8988T (cell line): ENCODE measurements at places on chromosomes 6 and 20.

DNA sequence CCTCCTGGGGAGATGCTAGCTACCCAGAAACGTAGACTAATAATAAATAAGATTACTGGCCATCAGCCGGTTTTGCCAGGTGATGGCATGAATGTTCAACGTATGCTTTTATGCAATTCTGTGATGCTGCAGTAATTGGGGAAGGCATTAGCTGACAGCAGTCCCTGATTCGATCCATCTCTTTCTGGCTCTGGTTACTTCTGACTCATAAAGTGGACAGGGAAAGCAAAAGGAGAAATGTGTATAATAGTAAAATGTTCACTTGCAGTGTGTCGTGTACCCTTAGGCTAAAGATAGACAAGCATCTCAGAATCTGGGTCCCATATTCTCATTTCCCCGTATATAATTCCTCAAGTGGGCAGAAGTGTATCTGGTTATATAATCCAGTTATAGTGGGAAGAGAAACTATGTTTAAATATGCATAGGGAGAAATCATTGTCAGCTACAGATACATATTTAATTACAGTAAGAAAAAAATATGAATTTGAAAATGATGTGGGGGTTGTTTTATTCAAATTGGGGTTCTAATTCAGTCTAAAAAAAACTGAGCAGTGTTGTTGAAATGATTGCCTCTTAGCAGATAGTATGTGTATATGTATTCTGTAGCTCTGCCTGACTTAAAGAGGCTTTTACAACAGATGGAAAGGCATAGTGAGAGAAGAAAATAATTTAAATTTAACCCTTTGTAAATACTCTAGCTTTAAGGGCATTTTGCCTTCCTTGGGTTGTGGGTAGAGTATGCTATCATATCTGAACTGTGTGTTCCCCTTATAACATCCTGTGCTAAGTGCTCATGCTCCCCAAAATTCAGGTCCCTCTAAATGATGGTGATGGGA, 40.6 kb downstream of the DOK5 start:
- no peak for DNase-seq

GRCh38 chr6:135331002-135331401, 149.9 kb downstream of the MYB start:
- no peak for DNase-seq

DNA sequence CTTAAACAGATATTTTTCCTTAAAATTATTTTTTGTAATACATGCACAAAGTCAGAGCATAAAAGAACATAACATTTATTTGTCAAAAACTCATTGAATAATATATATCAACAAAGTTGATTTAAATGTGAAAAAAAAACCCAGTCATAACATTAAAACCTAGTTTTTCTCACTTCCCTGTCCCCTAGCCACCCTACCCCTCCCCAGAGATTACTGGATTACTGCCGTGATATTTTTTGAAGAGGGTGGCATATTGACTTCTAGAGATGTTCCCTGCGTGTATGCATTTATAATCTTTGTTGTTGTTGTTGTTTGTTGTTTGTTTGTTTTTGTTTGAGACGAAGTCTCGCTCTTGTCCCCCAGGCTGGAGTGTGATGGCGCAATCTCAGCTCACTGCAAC, 52.4 kb upstream of the ARMC2 start:
- DNase-seq, result no peak

DNA sequence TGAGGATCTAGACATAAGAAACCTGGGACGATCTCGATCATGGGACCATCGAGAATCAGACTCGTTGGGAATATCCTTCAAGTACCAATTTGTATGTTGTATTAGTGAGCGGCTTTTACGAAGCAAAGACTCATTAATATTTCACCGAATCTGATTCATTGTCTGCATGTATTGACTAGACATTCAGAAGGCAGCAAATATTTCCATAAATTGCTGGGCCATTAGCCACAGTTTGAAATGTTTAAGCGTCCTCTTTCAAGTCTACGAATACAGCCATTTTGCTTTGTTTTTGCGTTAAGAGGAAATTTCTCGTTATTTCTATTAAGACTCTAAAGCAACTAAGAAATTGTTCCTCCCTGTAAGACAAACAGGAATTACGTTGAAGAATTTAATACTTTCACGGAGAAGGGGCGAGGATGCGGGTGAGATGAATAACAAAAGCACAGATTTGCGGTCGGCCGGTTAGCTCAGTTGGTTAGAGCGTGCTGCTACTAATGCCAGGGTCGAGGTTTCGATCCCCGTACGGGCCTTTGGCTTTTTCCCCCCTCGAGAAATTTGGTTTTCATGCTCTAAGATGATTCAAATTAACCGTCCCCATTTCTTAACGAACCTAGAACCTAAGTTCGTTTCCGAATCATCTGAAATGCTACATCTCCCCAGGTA, 18.5 kb downstream of the POM121L2 start:
- DNase-seq, result no peak

- no peak for DNase-seq
Measured at GRCh38 chr6:65098349-65098748, 608.7 kb downstream of the EYS start.

DNA sequence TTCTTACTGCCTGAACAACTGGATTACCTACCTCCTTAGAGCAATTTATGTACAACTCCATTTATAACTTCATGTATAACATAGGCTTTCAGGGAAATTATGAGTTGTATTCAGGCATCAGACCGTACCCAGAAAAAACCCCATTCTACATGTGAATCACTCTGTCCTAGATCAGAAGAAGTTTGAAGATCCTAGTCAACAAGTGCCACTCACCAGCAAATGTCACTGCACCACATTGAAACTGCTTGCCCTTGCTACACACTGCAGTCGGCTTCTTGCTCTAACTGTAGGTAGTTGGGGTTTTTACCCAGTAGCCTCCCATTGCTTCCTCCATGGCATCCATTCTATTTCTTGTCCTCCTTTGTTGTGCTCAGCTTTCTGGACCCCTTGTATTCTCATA, 132.4 kb downstream of the DNAH8 start:
- no peak for DNase-seq

DNA sequence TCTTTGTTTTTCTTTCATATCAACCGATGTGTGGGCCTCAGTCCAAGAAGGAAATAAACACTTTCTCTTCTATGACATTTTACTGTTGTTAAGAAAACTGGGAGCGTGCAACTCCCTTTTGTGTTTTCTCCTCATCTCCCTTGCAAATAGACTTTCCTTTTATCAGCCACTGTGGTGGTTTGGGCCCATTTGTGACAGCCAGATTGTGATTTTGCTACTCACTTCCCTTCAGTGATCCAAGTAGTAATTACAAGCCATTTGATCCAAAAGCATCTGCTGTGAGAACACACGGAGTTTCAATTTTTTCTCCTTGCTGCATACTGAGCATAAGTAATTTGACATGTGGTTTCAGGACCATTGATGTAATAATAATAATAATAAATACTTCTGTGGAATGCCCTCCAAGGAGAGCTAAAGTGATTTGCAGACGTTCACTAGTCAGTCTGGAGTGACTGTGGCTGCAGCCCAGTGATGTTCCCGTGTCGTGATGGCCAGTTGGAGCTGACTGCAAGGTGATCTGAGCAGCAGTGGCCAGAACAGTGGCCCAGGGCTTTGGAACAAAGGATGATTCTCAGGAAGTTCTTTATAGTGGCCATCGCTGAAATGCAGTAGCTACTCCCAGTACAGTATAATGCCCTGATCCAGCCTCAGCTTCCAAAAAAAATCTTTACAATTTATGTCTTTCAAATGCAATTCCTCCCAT, 91.9 kb upstream of the CLDN20 start:
- no peak for DNase-seq

- no peak for DNase-seq
Measured at GRCh38 chr6:10778230-10778629, 30.6 kb downstream of the TMEM14B start.

DNA sequence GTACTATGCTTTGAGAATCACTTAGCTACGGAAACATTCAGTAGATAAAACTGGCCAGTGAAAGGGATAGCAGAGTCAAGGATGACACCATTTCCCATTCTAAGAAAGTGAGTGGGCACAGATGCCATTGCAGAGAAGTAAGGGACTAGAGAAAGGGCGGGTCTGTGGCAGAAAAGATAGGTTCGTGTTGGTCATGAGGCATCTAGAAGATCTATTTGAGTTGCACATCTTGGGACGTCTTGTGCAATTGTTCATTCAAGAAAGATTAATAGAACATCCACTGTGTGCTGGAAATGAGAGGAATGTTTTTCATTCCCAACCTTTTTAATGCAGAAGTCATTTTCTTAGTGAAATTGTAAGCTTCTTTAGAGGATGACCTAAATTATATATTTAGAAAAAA, 161.7 kb downstream of the PLCB1 start:
- DNase-seq, result no peak

DNA sequence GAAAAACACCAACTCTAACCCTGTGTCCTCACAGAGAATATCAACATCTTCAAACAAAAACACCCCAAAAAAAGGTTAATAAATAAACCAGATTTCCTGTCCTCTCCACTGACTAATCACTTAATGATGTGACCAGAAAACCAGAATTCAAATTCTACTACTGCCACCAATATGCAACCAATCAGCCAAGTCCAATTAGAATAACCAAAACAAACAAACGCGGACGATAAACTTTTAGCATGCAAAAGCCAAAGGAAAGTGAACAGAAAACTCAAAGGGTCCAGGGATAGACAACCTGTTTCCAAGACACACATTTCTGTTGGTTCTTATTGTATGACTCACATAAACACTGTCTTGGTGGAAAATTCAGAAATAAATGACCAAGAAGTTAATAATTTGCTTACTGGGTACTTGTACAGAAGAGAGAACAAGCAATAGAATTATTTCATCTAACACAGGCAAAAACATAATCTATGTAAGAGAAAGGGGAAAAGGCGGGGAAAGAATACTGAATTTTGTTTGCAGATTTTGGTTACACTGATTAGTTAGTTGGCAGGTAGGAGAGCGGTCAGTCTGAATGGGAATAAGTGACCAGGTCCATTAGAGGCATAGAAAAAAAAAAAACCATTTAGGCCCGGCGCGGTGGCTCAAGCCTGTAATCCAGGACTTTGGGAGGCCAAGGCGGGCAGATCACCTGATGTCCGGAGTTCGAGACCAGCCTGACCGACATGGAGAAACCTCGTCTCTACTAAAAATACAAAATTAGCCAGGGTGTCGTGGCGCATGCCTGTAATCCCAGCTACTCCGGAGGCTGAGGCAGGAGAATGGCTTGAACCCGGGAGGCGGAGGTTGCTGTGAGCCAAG, 34.1 kb downstream of the HFE start:
- no peak for DNase-seq

GRCh38 chr6:162184465-162184864, 543.1 kb downstream of the PRKN start:
- no peak for DNase-seq

DNA sequence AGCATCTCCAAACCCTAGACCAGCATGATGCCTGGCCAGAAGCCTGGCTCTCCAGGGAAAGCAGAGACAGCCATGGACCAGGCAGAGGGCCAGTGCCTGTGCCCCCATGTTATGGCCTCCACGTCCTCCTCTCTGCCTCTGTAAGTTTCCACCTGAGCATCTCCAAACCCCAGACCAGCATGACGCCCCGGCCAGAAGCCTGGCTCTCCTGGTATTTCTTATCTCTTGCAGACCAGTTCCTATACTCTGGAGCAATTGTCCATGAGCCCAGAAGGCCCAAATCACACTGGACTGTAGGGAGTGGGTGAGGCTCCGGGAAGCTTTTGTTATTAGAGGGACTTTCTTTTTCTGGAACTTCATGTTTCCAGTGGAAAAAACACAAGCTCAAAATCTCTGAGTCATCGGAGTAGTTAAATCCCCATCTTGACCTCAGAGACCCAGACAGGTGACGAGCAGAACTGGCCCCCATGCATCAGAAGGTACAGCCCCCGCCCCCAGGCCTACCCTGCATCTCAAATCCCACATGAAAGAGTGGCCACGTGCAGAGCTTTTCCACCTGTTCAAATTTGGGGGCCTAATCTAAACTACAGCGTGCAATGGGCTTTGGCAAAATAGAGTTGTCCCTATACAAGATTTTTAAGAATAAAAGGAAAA, 110.2 kb upstream of the FOXQ1 start:
- DNase-seq, result no peak

DNA sequence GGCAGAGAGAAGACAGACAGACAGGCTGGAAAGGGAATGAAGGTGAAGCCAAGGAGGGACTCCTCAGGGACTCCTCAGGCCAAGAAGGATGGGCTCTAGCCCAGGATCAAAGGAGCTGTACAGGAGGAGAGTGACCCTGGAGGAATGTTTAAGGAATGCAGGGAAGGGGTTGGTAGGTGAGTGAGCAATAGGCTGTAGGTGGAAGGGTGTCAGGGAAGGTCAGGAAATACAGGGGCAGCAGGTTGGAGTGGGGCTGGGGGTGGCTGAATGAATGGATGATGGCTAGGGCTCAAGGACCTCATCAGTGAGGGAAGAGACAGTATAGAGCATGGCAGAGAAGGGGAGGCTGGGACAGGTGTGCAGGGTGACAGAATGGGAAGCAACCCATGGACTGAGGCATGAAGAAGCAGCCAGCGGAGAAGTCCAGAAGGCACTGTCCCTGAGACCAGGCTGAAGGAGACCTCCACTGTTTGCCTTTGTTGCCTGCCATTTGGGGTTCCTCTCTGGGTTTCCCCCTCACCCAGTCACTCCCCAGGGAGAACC, 13.2 kb downstream of the SYNGAP1 start:
- no peak for DNase-seq

DNA sequence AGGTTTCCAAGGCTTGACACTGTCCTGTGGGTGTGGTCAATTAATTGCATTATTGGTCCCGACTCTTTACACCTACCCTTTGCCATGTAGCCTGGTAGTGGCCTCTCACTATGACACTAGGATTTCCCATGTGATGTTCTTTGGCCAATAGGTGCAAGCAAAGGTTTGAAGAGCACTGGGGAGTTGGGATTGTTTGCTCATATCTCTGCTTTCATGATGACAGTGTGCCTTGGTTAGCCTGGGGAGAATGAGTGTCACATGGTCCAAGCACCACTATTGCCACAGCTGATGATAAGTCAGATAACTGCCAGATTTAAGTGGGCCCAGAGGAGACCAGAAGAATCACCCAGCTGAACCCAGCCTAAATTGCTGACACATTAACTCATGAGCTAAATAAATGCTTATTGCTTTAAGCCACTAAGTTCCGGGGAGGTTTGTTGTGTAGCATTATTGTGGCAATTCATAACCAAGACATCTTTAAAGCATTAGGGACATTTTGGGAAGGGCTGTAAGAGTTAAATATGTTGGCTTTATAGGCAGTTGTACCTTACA, 17.2 kb upstream of the SCP2D1 start:
- no peak for DNase-seq

DNA sequence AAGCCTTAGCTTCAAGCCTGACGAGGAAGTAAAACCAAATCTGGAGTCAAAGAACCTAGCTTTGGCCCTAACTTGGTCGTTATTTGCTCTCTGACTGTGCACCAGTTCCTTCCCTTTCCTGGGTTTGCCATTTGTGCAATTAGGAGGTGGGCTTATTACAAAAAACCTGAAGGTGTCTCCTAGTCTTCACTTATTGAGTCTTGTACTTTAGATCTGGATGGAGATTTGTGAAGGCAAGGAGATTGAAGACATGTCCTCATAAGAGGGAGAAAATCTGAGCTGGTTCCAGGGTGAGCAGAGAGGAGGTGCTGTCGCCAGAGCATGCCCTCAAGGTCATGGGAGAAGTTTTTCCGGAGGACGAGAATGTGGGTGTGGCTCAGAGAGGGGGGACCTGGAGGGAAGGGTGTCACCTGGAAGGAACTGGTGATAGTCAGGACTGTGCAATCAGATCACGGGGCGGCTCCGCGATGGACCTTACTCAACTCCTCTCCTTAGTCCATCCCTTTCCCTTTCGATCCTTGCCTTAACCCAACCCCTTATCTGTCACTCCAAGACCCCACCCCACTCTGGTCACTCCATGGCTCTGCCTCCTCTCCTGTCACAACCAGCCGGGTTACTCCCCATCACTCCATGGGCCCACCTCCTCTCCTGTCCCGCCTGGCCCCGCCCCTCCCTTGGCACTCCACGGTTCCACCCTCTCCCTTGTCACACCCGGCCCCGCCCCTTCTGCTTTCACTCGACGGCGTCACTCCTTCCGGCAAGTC, 588 bp upstream of the ACSS2 start:
- peak; percentile 73 for DNase-seq
